Smooth muscle cell of the umbilical artery (primary cell): ENCODE measurements at places on chromosomes 12 and 14. TPM values are rescaled to one million over a fixed set of nuclear protein-coding genes. Genes with fewer than 3 reads are reported as not detected.

NPAS3 gene
- total RNA-seq: under 0.01 and 0.32 TPM in 2 replicates

OLR1 gene
- total RNA-seq: 0.23 and 5.0 TPM in 2 replicates

MIP gene
- not detected in 2 replicates for total RNA-seq

HOXC9 gene
- total RNA-seq: 4.3 and 4.5 TPM in 2 replicates

MDP1 gene
- total RNA-seq: 7.9 and 20.5 TPM in 2 replicates

MYF5 gene
- total RNA-seq: not detected in 2 replicates

SIX1 gene
- 0.05 TPM in 1 of 2 replicates, not detected in the other for total RNA-seq

PTCSC3 gene
- total RNA-seq: not detected in 2 replicates

PSMA3 gene
- 79.0 and 98.7 TPM in 2 replicates for total RNA-seq

VRK1 gene
- 26.4 and 27.5 TPM in 2 replicates for total RNA-seq

RNU4-1 gene
- under 0.01 TPM in 1 of 2 replicates, not detected in the other for total RNA-seq

LTBP2 gene
- 334 and 905 TPM in 2 replicates for total RNA-seq

TPH2 gene
- total RNA-seq: not detected in 2 replicates

HOXC12 gene
- not detected in 2 replicates for total RNA-seq

TMEM121 gene
- total RNA-seq: 6.7 and 11.3 TPM in 2 replicates

TAS2R50 gene
- 3.9 and 8.6 TPM in 2 replicates for total RNA-seq

TTC9 gene
- under 0.01 TPM in 2 replicates for total RNA-seq

SERPINA10 gene
- not detected in 2 replicates for total RNA-seq

FAM222A gene
- 0.30 and 0.42 TPM in 2 replicates for total RNA-seq

TCL1B gene
- not detected in 2 replicates for total RNA-seq

C12orf50 gene
- not detected in 2 replicates for total RNA-seq

RNASE13 gene
- not detected in 2 replicates for total RNA-seq

KRT7 gene
- 1.8 and 2.1 TPM in 2 replicates for total RNA-seq

TRHDE gene
- 49.7 and 78.4 TPM in 2 replicates for total RNA-seq

ASPG gene
- total RNA-seq: not detected in 2 replicates

GPR68 gene
- 6.8 and 10.1 TPM in 2 replicates for total RNA-seq

TAMALIN gene
- total RNA-seq: 0.28 and 1.5 TPM in 2 replicates

ZBTB25 gene
- 5.6 and 7.5 TPM in 2 replicates for total RNA-seq

CTDSP2 gene
- total RNA-seq: 38.6 and 54.2 TPM in 2 replicates

TAS2R30 gene
- total RNA-seq: 5.0 and 8.9 TPM in 2 replicates

ACAD10 gene
- 13.7 and 21.0 TPM in 2 replicates for total RNA-seq

SLCO1B1 gene
- not detected in 2 replicates for total RNA-seq

NOXRED1 gene
- 0.55 TPM in 1 of 2 replicates, not detected in the other for total RNA-seq

POTEM gene
- not detected in 2 replicates for total RNA-seq

SPX gene
- 0.89 and 1.9 TPM in 2 replicates for total RNA-seq

SYNE3 gene
- total RNA-seq: 6.2 and 15.2 TPM in 2 replicates

DNAH10 gene
- 0.28 and 0.59 TPM in 2 replicates for total RNA-seq

CYP46A1 gene
- total RNA-seq: 0.09 and 0.30 TPM in 2 replicates

DNAL1 gene
- 11.3 and 17.5 TPM in 2 replicates for total RNA-seq

NXPH4 gene
- total RNA-seq: 12.5 and 13.9 TPM in 2 replicates

ACOT6 gene
- not detected in 2 replicates for total RNA-seq

SLC25A21 gene
- total RNA-seq: 0.51 and 0.89 TPM in 2 replicates

C12orf42 gene
- total RNA-seq: not detected in 2 replicates

SAV1 gene
- total RNA-seq: 19.6 and 19.7 TPM in 2 replicates

IL22 gene
- total RNA-seq: not detected in 2 replicates

SLC4A8 gene
- 1.8 and 3.2 TPM in 2 replicates for total RNA-seq

PDE6H gene
- total RNA-seq: not detected in 2 replicates

ADAMTS20 gene
- total RNA-seq: under 0.01 and 0.14 TPM in 2 replicates

TXNDC16 gene
- 0.88 and 1.5 TPM in 2 replicates for total RNA-seq

TUNAR gene
- total RNA-seq: not detected in 2 replicates

FZD10 gene
- not detected in 2 replicates for total RNA-seq

TNFAIP2 gene
- 29.8 and 161 TPM in 2 replicates for total RNA-seq

CLEC4C gene
- not detected in 2 replicates for total RNA-seq

PKP2 gene
- 3.4 and 20.5 TPM in 2 replicates for total RNA-seq
